B cell (primary cell): ENCODE measurements at places on chromosomes 6 and 20.

- no peaks in the 10 kb centered on the region for H3K36me3 ChIP-seq
- no peak overlapping the region for H3K27ac ChIP-seq
- no peak for DNase-seq
- peaks cover 7% of the 10 kb centered on the region for H3K27me3 ChIP-seq
These were observed 3.3 kb downstream of the CAPN11 start for GRCh38 chr6:44161997-44162338.

- no peak overlapping the region for H3K27ac ChIP-seq
- H3K36me3 ChIP-seq: peaks cover 32% of the 10 kb centered on the region
These were observed 45.9 kb upstream of the PLN start for GRCh38 chr6:118502169-118502568.

DNA sequence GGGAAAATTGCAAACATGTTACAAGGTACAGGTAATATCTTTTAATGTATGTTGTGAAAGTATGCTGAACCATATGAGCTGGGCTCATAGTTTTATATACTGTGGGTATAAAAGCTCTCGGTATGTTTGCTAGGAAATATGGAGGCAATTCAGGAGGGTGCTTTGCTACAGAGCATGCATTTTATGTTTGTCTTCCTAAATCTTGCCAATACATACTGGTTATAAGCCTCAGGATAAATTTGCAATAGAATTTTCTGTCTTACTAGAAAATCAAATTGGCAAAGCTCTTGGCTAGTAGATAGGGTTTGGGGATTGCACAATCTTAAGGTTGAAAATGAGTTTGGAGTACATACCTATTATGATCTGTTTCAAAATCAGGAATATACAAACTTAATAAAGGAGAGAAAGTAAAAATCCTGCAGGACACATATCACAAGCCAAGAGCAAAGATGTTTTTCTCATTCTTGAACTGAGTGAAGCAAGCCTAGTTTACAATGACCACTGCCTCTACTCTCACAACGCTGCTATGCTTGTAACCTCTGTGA lies 751.2 kb downstream of the HDGFL1 start:
- H3K27me3 ChIP-seq: no peaks in the 10 kb centered on the region
- H3K4me3 ChIP-seq: no peak overlapping the region
- DNase-seq: no peak
- H3K4me1 ChIP-seq: no peaks in the 10 kb centered on the region
- H3K36me3 ChIP-seq: no peaks in the 10 kb centered on the region

DNA sequence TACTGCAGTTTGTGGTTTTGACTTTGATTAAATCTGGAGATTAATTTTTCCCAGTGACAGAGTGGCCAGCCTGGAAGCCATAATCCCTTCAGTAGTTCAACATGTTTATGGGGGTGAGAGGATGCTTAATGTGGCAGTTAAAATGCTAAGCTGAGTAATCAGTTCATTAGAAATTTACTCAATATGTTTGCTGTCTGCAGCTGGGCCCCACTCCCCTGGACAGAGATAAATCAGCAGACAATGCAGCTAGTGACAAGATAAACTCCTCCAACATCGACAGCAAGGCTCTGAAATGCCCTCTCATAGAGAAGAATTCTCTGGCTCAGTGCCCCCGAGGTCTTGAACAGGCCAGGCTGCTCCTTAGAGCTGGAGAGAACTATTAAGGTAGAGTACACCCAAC lies 101.9 kb downstream of the LRFN2 start:
- H3K4me1 ChIP-seq: no peaks in the 10 kb centered on the region
- no peak overlapping the region for H3K4me3 ChIP-seq
- no peaks in the 10 kb centered on the region for H3K27me3 ChIP-seq
- no peaks in the 10 kb centered on the region for H3K36me3 ChIP-seq
- H3K27ac ChIP-seq: no peak overlapping the region
- no peak for DNase-seq

DNA sequence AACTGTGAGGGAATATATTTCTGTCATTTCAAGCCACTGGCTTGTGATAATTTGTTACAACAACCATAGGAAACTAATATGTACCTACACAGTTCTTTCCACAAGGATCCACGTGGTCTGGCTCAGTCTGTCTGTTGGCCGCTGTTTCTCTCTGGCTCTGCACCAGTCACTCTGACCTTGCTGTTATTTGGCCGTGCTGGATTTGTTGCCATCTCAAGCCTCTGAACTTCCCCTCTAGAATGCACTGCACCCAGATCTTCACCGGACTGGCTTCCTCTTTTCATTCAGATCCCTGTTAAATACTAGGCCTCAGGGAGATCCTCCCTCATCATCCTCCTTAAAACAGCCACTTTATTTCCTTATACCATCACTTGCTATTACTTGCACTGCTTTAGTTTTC lies 446.8 kb downstream of the TFAP2B start:
- no peak overlapping the region for H3K27ac ChIP-seq
- no peak for DNase-seq
- H3K36me3 ChIP-seq: no peaks in the 10 kb centered on the region
- no peaks in the 10 kb centered on the region for H3K27me3 ChIP-seq

DNA sequence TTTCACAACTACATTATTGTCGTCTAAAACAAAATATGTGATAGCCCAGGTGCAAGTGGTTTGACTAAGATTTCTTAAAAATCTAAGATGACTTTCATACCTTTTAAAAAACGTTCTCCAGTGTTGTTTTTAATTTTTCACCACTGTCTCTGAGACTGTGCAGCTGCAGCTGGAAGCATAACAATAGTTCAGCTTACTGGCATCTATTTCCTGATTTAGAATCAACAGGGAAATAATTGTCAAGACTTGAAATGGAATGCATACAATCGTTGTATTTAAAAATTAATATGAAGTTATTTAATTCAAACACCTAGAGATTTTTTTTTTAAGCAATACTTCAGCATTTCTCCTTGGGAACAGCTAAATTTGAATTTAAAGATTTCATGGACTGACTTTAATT lies 982.0 kb upstream of the EPHA7 start:
- no peaks in the 10 kb centered on the region for H3K27me3 ChIP-seq
- no peaks in the 10 kb centered on the region for H3K4me1 ChIP-seq
- no peak overlapping the region for H3K27ac ChIP-seq
- no peak overlapping the region for H3K4me3 ChIP-seq

DNA sequence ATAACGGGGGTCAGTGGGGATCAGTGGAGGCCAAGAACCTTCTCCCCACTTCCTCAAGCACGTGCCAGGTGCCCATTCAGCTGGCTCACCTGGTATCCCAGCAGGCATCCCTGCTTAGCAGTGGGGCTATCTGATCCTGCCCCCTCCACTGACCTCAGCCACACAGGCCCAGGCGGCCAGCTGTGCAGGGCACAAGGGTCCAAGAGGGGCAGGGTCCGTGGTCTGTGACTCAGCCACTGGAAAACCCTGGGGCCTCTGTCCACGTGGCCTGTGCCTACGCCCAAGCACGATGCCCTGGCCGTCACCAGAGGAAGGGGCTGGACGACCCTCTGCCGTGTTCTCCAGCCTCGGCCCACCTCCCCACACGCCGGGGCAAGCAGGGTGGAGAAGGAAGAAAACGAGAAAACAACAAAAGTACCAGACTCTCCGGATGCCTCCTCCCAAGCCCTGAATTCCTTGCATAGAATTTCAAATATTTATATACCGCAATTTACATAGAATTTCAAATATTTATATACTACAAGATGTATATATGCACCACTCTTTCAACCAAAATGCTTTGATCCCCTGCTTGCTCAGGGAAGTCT lies 12.1 kb downstream of the PXDC1 start:
- H3K36me3 ChIP-seq: no peaks in the 10 kb centered on the region
- peaks cover 17% of the 10 kb centered on the region for H3K4me1 ChIP-seq
- H3K4me3 ChIP-seq: no peak overlapping the region
- no peak for DNase-seq
- no peaks in the 10 kb centered on the region for H3K27me3 ChIP-seq

- H3K27me3 ChIP-seq: no peaks in the 10 kb centered on the region
- no peaks in the 10 kb centered on the region for H3K36me3 ChIP-seq
These were observed 17.3 kb upstream of the PCMTD2 start for GRCh38 chr20:64238115-64238825.

DNA sequence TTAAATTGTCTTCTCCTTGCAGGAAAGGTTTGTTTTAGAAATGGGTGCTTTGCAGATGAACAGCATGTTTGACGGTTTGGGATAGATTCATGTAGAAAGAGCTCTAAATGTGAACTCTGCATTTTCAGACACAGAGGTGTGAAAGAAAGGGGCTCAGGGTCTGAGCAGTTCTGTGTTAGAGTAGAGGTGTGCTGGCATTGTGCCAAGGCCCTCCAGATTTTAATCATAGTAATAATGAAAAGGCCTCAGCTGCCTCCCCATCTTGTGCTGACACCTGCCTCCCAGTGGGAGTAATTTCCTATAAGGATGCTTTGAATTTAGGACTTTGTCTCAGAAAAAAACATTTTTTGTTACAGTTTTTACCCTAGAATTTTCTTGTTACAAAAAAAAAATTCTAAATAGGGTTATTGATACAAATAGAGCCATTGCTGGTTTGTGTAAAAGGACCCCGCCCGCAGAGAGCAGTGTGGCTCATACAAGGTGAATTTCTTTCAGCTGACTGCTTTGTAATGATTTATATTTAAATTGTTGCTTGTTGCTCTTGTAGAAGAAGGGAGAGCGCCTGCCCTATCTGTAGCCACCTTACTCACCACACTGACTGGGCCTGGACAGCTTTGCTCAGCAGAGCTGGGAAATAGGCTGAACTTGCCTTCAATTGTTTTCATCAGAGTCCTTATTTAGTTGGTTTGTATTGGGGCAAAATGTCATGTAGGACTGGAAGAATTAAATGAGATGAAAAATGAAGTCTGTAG lies 294.5 kb downstream of the ZFAND3 start:
- H3K27me3 ChIP-seq: no peaks in the 10 kb centered on the region
- no peaks in the 10 kb centered on the region for H3K4me1 ChIP-seq
- no peak overlapping the region for H3K27ac ChIP-seq
- no peak for DNase-seq

DNA sequence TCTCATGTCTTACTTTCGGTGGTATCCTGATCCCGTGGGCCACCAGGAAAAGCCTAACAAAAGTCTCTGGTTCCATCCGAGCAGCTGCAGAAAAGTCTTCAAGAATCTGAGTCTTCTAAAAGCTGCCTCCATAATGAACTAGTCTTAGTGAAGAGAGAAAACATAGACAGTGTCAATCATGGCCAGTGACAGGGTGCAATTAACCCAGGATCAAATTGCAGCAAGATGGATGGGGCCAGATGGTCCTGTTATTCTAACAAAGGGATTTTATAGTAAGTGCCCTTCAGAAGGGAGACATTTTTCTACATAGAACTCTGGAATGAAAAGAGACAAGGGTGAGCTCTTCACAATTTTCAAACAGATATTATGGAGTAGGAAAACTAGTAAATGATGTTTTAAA lies 281.6 kb upstream of the ZFP64 start:
- DNase-seq: no peak
- H3K4me1 ChIP-seq: no peaks in the 10 kb centered on the region
- H3K27me3 ChIP-seq: no peaks in the 10 kb centered on the region
- no peak overlapping the region for H3K4me3 ChIP-seq
- no peak overlapping the region for H3K27ac ChIP-seq
- H3K36me3 ChIP-seq: no peaks in the 10 kb centered on the region

DNA sequence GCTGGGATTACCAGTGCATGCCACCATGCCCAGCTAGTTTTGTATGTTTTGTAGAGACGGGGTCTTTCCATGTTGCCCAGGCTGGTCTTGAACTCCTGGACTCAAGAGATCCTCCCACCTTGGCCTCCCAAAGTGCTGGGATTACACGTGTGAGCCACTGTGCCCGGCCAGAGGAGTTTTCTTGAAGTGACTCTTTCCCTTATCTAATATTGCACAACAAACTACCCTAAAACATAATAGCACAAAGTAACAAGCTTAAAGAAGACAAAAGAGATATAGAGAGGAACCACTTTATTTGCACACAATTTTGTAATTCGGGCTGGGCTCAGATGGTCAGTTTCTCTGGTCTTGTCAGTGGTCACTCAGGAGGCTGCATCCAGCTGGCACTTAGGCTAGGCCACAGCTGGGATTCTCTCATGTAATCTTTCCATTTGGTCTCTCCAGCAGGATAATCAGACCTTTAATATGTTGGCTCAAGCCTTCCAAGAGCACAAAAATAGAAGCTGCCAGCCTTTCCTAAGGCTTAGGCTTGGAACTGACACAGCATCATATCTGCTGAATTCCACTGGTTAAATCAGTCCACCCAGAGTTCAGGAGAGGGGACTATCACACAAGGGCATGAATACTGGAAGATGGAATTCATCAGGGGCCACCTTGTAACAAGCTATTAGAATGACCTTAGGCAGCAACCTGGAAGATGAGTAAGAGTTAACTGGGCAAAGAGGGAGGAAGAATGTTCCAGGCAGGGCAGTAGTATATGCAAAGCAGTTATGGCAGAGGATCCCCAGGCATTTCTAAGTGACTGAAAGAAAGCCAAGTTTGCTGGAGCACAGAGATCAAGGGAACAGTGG lies 56.7 kb upstream of the PNRC1 start:
- H3K27ac ChIP-seq: no peak overlapping the region
- DNase-seq: no peak

DNA sequence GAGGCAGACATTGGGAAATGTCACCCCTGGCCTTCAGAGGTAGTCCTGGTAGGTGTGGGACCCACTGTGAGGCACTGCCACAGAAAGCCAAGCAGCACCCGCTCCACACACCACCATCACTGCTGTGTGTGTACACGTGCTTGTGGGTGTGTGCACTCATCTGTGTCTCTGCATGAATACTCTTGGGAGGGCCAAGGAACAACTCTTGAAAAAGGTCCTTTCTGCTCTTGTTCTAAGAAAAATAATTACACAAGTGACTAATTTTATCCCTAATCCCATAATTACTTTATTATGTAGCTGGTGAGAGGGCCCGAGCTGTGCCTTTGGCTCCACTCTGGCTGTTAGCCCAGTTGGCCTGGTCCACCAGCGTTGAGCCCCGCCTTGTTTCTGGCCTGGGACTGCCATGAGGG lies 21.7 kb upstream of the EPB41L1 start:
- no peak overlapping the region for H3K27ac ChIP-seq
- no peaks in the 10 kb centered on the region for H3K36me3 ChIP-seq
- H3K4me1 ChIP-seq: peaks cover 12% of the 10 kb centered on the region

- H3K4me1 ChIP-seq: peaks cover 81% of the 10 kb centered on the region
- peak overlapping the region; percentile 24 for H3K4me3 ChIP-seq
- no peaks in the 10 kb centered on the region for H3K27me3 ChIP-seq
- peak overlapping the region; percentile 94 for H3K27ac ChIP-seq
These were observed 521.6 kb downstream of the CD83 start for GRCh38 chr6:14638906-14639761.

- peak; percentile 24 for DNase-seq
- H3K36me3 ChIP-seq: no peaks in the 10 kb centered on the region
- no peak overlapping the region for H3K4me3 ChIP-seq
- no peak overlapping the region for H3K27ac ChIP-seq
- peaks cover 51% of the 10 kb centered on the region for H3K4me1 ChIP-seq
These were observed 35.2 kb downstream of the NCR2 start for GRCh38 chr6:41370488-41371111.

- no peaks in the 10 kb centered on the region for H3K4me1 ChIP-seq
- no peaks in the 10 kb centered on the region for H3K36me3 ChIP-seq
- no peak overlapping the region for H3K27ac ChIP-seq
- no peak for DNase-seq
- H3K27me3 ChIP-seq: no peaks in the 10 kb centered on the region
- no peak overlapping the region for H3K4me3 ChIP-seq
These were observed 23.4 kb upstream of the VEGFA start for GRCh38 chr6:43746613-43747102.

GRCh38 chr6:113959235-113959634 lies 11.7 kb downstream of the HDAC2 start:
- H3K4me3 ChIP-seq: no peak overlapping the region
- H3K27ac ChIP-seq: no peak overlapping the region
- no peaks in the 10 kb centered on the region for H3K4me1 ChIP-seq
- H3K36me3 ChIP-seq: peaks cover 19% of the 10 kb centered on the region
- no peak for DNase-seq
- H3K27me3 ChIP-seq: no peaks in the 10 kb centered on the region

- DNase-seq: no peak
- no peaks in the 10 kb centered on the region for H3K36me3 ChIP-seq
- no peaks in the 10 kb centered on the region for H3K27me3 ChIP-seq
- H3K27ac ChIP-seq: no peak overlapping the region
- H3K4me1 ChIP-seq: no peaks in the 10 kb centered on the region
These were observed 53.5 kb upstream of the AKAP12 start for GRCh38 chr6:151186306-151186705.
